ENCODE measurements at places on chromosomes 3 and 15.

DNA sequence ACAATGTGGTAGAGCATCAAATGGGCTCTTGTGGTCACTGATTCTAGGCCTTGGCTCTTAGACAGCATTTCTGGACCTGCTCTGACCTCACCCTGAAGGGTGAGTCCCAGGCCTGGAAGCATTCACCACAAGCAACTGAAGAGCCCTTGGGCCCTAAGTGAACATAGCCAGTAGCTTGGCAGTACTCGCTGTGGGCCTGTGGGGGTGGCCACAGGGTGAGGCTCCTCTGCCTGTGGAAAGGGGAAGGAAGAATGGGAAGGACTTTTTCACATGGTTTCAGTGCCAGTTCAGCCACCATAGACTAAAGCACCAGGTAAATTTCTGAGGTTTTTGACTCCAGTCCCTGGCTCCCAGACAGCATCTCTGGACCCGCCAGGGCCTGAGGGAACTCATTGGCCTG is 5.1 kb upstream of the ZSCAN2 start:
- DNase-seq, result no peak

DNA sequence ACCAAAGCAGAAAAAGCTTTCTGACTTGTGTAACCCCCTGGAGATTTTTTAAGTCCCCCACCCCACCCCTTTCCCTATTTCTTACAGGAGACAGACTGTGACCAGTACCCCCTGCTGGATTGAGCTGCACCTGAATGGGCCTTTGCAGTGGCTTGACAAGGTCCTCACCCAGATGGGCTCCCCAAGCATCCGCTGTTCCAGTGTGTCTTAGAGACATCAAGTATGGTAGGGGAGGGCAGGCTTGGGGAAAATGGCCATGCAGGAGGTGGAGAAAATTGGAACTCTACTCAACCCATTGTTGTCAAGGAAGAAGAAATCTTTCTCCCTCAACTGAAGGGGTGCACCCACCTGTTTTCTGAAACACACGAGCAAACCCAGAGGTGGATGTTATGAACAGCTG is 64.1 kb downstream of the AAGAB start:
- DNase-seq, result no peak

DNA sequence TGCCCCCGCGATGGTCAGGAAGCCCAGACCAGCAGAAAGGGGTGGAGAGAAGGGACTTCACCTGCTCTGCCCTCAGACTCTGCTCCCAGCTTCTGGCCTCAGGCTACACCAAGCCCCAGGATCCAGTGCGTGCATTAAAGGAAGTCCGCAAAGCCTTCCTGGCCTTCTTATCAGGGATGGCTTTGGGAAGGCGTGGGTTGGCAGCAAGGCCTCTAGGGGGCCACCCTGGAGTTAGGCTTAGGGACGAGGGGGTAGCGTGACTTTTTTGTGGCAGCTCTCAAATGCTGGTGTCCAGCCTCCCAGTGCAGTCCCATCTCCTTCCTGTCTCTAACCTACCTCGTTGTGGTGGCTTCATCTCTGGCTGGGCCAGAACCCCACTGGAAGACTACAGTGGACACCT is 18.9 kb upstream of the RPL29 start:
- DNase-seq, result no peak

DNA sequence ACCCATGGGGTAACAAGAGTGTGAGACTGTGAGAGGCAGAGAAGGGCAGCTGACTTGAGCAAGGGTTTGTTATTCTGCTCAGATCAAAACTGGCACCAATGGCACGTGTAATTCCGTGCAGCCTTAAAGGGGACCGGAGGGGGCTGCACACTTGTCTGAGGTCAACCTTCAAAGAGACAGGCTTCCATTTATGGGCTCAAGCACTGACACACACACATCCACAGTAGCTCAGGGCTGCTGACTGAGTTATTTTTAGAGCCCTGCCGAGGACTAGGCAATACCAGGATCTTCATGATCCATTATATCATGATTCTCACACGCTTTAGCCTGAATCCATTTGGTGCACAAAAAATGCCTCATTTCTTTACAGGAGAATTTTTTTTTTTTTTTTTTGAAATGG is 20.6 kb upstream of the SPTBN5 start:
- no peak for DNase-seq

GRCh38 chr3:81643721-81644120 is 117.7 kb downstream of the GBE1 start:
- no peak for DNase-seq

GRCh38 chr3:24829011-24829581 is 334.4 kb upstream of the THRB start:
- DNase-seq, result no peak

GRCh38 chr3:45441584-45442310 is 53.4 kb downstream of the LARS2 start:
- no peak for DNase-seq

DNA sequence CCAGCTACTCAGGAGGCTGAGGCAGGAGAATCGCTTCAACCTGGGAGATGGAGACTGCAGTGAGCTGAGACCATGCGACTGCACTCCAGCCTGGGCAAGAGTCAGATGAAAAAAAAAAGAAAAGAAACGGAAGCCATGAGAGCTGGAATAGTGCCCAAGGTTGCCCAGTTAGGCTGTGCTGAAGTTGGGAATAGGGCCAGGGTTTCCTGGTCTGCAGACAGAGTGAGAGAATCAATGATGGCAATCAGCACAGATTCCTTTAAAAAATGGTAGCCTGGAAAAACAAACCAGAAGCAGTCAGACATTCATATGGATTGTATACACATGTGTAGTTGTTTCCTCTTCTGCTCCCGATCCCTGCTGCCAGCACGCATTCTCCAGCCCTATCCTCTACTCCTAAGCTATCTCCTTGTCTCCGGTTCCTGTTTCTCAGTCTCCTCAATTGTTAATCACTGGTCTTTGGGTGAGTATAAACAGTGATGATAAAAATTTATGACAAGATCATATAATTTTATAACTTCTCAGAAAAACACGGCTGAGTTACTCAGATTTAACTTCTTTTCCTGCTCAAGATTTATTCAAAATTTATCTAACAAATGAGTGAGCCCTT is 316.2 kb upstream of the UMPS start:
- DNase-seq, result no peak

GRCh38 chr3:185473290-185473815 is 25.5 kb downstream of the TMEM41A start:
- no peak for DNase-seq

DNA sequence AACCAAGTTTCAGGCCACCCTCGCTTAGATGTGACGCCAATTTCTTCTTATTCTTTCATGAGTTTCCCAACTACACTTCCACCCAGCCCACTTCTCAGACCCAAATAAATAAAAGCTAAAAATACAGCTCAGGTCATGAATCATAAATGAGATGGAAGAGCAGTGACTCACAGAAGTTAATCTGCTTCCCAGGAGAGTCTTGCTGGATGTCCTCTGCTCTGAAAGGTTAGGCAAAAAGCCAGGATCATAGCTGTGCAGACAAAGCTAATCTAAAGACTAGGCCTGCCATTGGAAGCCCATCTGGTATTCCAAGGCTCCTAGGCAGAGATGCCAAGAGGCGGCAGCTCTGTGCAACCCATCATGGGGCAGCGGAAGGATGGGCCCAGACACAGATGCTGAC is 24.1 kb downstream of the SHC4 start:
- DNase-seq, result no peak

DNA sequence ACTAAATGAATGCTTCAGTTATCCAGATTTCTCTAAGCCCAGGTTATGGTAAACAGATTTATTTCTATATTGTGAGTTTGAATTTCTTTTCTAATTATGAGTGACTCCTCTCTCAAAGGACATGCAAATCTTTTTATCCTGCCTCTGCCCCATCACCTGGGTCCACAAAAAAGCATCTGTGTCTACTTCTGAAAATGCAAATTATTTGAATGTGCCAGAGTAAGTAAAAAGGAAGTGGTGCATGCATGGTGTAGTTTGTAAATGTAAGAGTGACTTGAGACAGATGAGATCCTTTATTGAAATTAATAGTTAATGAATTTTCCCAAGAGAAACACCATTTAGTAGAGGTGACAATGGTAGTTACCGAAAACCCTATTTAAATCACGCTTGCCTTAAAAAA is 26.9 kb downstream of the MCTP2 start:
- no peak for DNase-seq

- no peak for DNase-seq
Measured at GRCh38 chr3:180184816-180185215, 148.1 kb upstream of the PEX5L start.

DNA sequence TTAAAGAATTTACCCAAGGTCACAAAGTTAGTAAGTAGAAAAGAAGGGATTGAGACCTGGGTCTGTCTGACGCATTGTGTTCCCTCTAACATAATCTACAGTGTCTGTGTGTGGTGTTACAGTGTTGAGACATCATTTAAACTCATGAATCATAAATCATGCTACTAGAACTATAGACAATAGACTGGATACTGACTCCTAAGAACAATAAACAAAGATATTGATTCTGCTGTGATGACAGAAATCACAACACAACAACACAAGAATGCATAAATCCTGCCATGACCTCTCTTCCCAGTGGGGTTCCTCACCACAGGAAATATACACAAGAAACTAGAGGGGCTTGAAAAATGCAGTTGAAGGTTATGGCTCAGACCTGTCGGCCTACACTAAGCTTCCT is 44.3 kb downstream of the TRIM69 start:
- no peak for DNase-seq

- no peak for DNase-seq
Measured at GRCh38 chr3:144105542-144105941, 133.9 kb downstream of the DIPK2A start.

- DNase-seq, result no peak
Measured at GRCh38 chr3:37989821-37990480, 635 bp upstream of the VILL start.

GRCh38 chr3:129938140-129938930 is 36.2 kb upstream of the TRH start:
- no peak for DNase-seq

GRCh38 chr3:10757021-10757820 is 58.8 kb upstream of the SLC6A11 start:
- DNase-seq, result no peak

- DNase-seq, result no peak
Measured at GRCh38 chr3:141269961-141270360, 38.3 kb downstream of the PXYLP1 start.

- DNase-seq, result no peak
Measured at GRCh38 chr15:39285663-39286062, 295.2 kb upstream of the THBS1 start.

DNA sequence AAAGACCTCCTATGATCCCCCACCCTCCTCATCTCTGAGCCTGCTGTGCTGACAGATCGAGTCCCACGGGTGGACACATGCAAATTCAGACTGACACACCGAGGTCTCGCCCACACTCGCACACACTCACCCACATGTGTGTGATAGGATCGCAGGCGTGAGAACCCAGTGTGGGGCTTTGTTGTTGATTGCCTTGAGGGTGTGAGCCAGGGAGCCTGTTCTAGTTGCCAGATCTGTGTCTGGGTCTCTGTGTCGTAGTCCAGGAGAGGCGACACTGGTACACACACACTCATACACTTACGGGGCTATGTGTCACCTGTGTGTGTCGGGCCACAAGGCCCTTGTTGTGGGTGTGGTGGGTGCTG is 2.0 kb downstream of the EPHB3 start:
- no peak for DNase-seq

GRCh38 chr3:183586477-183586876 is 31.0 kb upstream of the KLHL6 start:
- DNase-seq, result no peak

DNA sequence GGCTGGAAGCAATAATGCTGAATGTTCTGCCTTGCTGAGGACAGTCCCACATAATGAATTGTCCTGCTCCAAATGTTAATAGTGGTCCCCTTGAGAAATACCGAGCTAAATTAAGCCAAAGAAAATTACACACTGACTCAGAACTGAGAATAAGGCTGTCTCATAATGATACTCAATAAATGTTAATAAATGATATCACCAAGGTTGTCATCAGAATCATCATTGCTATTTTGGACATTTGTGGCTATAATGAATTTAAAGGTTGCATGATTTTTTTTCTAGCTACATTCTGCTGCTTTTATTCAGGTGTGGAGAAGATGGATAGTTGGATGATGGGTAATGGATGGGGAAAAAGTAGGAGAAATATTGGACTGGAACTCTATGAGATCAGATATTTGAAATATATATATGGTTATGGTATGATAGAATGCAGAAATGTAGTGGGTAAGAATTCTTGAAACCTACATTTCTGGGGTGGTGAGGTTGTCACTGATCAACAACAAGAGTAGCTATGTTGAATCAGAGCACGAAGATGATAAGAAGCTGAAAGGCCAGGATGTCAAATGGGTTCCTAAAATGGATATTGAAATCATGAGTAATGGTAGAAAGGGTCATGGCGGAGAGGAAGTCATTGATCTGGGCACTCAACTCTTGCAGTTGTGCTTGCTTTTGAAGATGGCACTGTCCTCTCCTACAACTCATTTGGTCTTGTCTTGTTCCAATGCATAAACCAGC is 12.8 kb downstream of the CHST2 start:
- DNase-seq, result no peak

GRCh38 chr3:94406595-94406994 is 343.7 kb downstream of the NSUN3 start:
- DNase-seq, result no peak

GRCh38 chr3:3177861-3178497 is 1.5 kb downstream of the CRBN start:
- no peak for DNase-seq

- DNase-seq, result no peak
Measured at GRCh38 chr3:161096771-161097367, 8.3 kb downstream of the B3GALNT1 start.

- no peak for DNase-seq
Measured at GRCh38 chr15:28169366-28169765, 70.3 kb upstream of the OCA2 start.

DNA sequence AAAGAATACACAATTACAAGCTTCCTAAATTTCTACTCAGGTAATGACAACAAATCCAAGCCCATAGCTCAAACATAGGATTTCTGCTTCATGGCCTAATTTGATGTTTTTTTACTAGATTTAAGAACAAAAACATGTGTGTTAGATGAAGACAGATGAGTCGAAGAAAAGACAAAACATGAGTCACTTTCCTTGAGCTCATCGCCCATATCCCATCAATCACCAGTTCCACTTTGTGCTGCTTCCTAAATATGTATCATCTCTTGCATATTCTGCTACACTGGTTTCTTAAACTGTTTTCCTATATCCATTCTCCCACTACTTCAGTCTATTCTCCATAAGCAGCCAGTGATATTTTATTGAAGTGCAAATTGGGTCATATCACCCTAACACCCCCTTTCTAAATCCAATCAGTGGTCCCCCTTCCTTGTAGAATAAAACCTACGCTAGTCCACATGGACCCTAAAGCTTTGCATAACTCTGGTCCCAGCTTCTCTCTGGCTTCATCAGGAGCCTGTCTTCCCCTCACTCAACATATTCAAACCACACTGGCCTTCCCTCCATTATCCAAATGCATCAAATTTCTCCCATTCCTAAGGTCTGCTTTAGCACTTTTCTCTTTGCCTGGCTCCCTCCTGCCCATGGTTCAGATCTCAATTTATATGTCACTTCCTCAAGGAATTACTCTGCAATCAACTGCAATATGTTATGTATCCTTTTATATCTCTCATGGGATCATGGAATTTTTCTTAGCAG is 1033.9 kb downstream of the FHIT start:
- DNase-seq, result no peak
